ENCODE measurements at places on chromosomes 13 and 19.

GRCh38 chr13:45951724-45952123 lies 100.2 kb upstream of the SIAH3 start:
- DNase-seq: no peak

- no peak for DNase-seq
Observed at GRCh38 chr19:10227026-10227971, 3.8 kb downstream of the S1PR2 start.

- DNase-seq: no peak
Observed at GRCh38 chr13:108361769-108362168, 92.3 kb downstream of the TNFSF13B start.

DNA sequence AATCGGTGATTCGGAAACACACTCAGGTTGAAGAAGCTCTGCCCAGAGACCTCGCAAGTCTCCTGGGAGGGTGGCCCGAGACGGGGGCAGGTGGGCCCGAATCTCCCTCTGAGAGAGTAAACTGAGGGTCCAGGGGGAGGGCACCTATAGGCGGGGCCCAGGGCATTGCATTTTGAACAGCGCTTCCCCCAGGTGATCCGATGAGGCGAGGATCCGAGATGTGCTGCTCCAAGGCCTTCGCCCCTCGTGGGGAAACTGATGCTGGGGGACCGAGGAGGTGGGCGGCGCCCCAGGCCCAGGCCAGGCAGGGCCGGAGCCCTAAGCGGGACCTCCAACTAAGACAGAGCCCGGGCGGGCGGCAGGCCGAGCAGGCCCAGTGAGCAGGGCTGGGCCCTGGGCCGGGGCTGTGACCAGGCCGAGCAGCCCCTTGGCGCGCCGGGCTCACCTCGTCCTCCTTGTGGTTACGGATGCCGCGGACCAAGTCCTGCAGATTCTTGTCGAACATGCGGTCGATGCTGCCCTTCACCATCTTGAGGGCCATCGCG lies 500 bp downstream of the AP3D1 start:
- no peak for DNase-seq

GRCh38 chr13:18628428-18628827 lies 553.2 kb downstream of the TUBA3C start:
- DNase-seq: no peak

- no peak for DNase-seq
Observed at GRCh38 chr13:111652676-111653075, 332.2 kb downstream of the TEX29 start.

DNA sequence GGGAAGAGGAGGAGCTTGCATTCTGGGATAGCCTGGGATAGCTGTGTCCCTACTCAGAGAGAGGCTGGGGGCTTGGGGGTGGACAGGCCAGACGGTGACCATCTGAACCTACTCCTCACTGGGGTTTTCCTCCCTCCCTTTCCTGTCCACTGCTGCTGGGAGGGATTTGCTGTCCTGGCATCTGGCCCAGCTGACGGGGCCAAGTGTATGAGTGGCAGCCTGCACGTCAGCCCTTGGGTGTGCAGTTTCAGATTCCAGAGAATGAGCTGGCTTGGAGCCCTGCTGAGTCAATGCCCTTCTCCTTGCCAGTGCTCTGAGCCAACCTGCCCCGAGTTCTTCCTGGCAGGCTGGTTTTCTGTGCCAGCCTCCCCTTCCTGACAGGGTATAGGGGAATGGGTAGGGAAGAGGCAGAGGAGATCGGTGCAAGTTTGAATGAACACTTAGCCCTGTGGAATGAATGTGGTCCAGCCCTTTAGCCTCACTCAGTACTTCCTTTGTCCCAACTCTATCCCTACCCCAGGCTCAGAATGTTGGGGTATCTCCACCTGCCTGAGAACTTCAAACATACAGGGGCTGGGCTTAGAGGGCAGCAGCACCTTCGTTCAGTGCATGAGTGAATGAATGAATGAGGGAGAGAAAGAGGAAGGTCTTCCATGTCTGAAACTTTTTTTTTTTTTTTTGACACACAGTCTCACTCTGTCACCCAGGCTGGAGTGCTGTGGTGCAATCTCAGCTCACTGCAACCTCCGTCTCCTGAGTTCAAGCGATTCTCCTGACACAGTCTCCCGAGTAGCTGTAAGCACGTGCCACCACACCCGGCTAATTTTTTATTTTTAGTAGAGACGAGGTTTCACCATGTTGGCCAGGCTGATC lies 1.8 kb upstream of the ANGPTL4 start:
- no peak for DNase-seq

GRCh38 chr19:2527171-2527570 lies 51.2 kb downstream of the GADD45B start:
- DNase-seq: no peak

DNA sequence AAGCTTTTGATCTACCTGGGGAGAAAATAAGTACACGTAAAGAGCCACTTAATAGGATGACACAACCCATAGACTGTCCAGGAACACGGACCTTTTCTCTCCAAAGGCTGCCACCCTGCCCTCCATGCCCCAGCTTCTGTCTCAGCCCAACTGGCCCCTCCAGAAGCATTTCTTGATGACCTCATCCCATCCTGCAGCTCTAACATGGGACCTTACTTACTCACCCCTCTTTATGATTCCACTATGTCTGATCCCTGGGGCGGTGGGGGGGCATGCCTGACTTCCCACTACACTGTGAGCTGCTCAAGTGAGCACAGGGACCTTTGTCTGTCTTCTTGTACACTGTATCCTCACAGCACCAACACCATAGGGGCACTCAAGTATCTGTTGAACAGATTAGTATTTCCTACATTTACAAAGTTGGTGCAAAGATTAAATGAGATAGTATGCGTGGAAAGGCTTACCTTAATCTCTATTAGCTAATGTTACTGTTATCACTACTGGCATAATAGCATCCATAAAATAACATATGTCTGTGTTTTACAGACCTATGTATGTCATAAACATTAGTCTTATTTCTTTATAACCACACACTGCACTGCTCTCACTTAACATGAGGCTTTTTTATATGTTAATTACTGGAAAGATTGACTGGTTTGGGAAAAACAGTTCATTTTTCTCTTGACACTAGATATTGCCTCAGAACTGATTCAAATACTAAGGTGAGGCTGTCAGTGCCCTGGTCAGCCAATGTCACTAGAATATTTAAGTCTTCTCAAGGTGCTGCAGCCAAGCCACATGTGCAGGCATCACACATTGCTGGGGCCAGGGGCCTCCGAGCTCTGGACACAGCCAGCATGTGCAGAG lies 100.9 kb downstream of the FOXO1 start:
- DNase-seq: no peak

DNA sequence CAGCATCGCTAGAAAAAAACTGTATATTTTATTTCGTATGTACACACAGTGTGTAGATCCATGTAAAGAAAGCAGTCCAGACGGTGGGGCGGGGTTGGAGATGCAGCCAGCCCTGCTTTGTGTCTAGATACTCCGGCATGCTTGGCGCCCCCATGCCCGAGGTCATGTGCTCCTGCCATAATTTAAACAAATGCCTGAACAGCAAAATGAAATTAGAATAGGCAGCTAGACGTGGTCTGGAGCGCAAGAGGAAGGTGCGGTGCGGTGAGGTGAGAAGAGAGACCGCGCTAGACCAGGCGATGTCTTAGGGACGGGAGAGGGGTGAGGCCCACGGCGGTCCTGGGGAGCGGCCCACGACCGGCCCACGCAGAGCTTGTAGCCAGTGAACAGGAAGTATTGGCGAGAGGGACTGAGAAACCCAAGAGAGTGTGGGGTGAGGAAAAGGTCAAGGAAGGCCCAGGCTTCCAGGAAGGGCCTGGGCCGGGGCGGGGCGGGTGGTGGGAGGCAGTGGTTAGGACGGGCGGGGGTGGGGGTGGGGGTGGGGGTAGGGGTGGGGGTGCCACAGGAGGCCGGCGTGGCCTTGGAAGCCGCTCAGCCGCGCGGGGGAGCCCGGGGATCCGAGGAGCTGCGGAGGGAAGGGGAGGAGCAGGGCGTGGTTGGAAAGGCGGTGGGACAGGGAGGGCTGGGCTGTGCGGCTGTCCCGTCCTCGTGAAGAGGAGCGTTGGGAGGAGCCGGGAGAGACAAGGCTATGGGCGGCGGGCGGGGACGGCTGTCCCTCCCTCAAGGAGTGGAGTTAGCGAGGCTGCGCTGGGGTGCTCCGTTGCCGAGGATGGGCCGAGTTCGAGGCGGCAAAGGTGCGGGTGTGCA lies 254.7 kb upstream of the SGCG start:
- DNase-seq: no peak

GRCh38 chr19:38945562-38946228 lies 15.0 kb downstream of the MRPS12 start:
- no peak for DNase-seq

- DNase-seq: no peak
Observed at GRCh38 chr13:32224916-32225315, 90.2 kb downstream of the ZAR1L start.

GRCh38 chr19:18670312-18670711 lies 13.2 kb upstream of the CRTC1 start:
- DNase-seq: no peak

GRCh38 chr13:98922306-98922705 lies 55.6 kb downstream of the DOCK9 start:
- DNase-seq: no peak

- no peak for DNase-seq
Observed at GRCh38 chr13:98075048-98075447, 67.8 kb upstream of the FARP1 start.

- DNase-seq: no peak
Observed at GRCh38 chr13:41250993-41251392, 12.4 kb downstream of the MTRF1 start.

DNA sequence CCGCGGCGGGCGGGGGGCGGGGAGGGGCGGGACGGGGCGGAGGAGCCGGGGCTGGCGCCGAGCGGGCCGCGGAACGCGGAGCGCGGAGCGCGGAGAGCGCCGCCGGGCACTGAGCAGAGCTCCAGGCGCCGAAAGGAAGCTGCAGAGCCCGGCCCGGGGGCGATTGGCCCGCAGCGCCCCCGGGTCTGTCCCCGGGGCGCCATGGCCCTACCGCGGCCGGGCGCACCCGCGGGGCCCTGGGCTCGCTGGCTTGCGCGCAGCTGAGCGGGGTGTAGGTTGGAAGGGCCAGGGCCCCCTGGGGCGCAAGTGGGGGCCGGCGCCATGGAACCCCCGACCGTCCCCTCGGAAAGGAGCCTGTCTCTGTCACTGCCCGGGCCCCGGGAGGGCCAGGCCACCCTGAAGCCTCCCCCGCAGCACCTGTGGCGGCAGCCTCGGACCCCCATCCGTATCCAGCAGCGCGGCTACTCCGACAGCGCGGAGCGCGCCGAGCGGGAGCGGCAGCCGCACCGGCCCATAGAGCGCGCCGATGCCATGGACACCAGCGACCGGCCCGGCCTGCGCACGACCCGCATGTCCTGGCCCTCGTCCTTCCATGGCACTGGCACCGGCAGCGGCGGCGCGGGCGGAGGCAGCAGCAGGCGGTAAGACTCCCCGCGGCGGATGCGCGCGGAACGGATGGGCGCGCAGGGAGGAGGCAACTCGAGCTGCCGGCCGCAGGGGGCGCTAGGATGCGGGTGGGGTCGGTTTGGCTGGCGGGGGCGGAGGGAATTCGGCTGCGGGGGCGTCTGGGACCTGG lies at the start of gene PDE4A:
Gene PDE4A, plus strand, starts transcription at position 95 of the 796 bp plus-strand sequence. Its CDS starts 227 bp downstream, at position 322.
- no peak for DNase-seq

- no peak for DNase-seq
Observed at GRCh38 chr19:30498707-30499106, 126.5 kb downstream of the ZNF536 start.

DNA sequence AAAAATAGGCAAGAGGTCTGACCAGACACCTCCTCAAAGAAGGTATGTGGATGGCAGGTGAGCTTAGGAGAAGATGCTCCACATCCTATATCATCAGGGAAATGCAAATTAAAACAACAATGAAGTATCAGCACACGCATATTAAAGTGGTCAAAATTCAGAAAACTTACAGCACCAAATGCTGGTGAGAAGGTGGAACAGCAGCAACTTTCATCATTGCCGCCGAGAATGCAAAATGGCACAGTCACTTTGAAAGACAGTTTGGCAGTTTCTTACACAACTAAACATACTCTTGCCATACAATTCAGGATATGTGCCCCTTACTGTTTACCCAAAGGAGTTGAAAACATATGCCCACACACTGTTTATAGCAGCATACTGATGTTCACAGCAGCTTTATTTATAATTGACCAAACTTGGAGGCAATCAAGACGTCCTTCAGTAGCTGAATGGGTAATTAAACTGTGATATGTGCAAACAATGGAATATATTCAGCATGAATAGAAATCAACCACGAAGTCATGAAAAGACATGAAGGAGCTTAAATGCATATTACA lies 22.5 kb downstream of the OR10H4 start:
- no peak for DNase-seq

GRCh38 chr13:80339912-80340650 lies 845 bp downstream of the SPRY2 start:
- no peak for DNase-seq

DNA sequence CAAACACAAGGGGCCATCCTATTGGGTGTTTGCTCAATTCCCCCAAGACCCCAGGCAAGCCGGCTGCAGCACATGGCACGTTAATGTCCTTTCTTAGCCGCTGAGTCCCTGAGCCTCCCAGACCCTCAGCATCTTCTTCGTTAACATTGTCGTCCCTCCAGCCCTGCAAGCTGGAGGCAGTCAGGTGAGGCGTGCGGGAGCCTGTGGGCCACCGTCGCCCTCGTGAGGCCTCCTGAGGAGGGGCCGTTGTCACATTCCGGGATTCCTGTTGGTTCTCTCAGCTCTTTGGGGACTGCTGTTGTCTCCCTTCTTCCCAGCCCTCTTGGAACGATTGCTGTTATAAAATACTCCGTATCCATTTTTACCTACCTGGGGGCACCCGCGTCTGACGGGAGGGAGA lies 140.6 kb downstream of the KDM4B start:
- DNase-seq: no peak

DNA sequence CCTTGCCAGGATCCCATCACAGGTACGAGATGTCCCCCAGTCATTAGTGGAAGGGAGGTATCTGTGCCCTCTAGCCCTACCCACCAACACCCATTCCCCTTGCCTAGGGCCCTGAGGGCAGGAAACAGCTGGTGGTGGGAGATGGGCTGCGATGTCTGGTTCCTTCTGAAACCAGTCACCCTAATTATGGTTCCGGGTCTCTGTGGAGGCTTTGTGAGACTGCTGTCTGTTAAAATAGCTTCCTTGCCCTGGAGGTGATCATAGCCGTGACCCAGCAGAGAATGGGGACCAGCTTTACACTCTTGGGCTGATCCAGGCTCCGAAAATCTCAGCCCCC lies 5.5 kb downstream of the ALDH16A1 start:
- no peak for DNase-seq

- DNase-seq: no peak
Observed at GRCh38 chr19:14147797-14148605, 11.6 kb upstream of the ASF1B start.

Measured in cerebellar nuclear complex (tissue), 1 donor.